ENCODE measurements at places on chromosomes 12 and 14.

- peak; percentile 85 for DNase-seq
Observed at GRCh38 chr12:57868851-57869268, 22.3 kb upstream of the CTDSP2 start.

DNA sequence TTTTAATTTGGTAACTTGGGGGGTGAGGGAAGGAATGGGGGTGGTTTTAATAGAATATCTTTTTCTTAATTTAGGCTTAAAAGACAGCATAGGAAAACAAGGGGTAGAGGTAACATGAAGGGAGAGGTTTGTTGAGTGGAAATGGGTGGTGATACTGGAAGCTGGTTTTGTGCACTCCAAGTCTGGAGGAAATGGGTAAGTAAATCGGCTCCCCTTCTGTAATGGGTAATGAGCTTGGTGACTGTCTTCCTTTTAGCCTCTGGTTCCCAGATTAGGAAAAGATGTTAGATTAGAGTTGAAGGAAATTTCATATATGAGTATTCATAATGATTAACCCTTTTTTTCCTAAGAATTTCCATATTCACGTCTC lies 122.1 kb downstream of the SRGAP1 start:
- no peak for DNase-seq

DNA sequence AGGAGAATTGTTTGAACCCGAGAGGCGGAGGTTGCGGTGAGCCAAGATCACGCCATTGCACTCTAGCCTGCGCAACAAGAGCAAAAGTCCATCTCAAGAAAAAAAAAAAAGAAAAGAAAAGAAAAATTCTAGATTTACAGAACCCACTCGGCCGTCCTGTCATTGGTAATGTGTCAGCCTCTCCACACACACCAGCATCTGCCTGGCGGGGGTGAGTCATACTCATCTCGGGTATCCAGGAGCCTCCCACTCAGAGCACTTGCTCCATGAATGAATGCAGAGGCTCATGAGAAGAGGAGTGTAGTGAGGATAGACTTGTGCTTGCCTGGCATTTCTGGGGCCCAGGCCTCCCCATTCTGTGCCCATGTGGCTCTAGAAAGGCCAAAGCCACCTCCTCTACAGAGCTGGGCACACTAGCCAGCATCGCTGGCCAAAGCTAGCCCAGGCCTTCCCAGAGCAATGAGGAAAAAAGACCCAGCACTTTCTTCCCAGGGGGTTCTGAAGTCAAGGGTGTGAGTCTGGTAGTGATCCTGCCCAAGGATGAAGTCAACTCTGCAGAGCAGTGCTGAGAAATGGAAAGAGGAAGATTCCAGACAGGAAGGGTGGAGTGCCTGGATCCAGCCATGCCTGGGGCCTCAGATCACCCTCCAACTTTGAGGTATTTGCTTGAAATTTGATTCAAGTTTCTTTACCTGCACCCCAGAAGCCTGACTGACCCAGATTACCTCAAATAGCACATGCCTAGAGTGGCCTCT lies 31.2 kb upstream of the KLC1 start:
- DNase-seq, result no peak

DNA sequence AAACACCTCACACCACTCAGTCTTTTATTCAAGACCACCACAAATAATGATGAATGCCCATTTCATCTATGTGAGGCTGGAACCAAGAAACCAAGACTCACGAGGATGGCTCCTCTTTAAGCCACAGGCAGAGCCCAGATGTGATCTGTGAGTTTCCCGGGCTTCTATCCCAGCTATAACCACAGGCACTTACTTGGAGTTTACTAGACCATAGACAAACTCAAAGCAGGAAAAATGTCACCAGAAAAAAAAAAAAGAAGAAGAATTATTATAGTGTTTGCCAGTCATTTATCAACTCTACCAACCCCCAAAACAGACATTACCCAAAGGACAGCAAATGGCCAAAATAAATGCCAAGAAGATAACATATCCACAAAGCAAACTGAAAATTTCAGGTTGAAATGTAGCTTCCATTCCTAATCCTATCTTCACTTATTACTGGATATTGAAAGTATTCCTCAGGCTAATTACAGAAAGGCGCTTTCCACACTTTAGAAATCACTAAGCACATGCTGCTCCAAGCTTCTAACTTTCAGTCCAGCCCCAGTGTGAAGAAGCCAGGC lies 44.7 kb downstream of the ZFYVE1 start:
- DNase-seq, result no peak

DNA sequence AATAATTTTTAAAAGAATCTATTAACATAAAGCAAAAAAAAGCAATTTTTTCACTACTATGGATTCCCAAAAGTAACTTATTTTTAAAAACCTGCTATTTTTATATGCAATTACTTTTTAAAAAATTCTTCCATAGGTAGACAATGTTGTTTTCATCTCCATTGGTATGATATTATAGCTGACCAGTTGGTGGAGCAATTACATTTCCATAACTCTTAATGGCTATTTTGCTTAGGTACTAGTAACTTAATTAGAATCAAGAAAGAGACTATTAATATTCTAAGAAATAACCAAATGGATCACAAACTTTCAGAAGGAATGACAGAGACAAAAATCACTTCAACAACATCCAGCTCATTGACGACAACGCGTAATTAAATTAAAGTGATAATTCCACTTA lies 64.7 kb upstream of the PTCSC3 start:
- DNase-seq, result no peak

DNA sequence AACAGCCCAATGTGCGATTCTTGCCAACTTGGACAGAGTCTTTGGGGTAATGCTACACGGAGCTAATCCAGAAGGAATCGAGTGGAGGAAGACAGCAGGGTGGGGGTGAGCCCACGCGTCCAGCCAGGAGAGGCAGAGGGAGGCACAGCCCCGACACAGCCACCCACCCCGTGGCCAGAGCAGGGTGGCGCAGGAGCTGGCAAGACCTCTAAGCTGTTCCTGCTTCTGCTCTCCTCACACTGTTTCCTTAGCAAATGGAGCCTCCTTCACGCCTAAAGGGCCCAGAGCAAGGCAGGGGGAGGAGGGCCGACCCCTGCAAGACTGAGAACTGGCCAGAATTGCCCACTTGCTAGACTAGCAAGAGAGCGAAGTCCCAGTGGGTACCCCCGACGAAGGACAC lies 91.5 kb downstream of the FBXL14 start:
- no peak for DNase-seq
